ENCODE measurements at places on chromosomes 4 and X. TPM values are rescaled to one million over a fixed set of nuclear protein-coding genes. Genes with fewer than 3 reads are reported as not detected.

- H3K4me3 ChIP-seq, result no peak overlapping the region
- no peak for DNase-seq
- H3K27ac ChIP-seq, result no peak overlapping the region
- H3K36me3 ChIP-seq, result no peaks in the 10 kb centered on the region
- H3K4me1 ChIP-seq, result no peaks in the 10 kb centered on the region
These were observed 88.5 kb downstream of the HADH start for GRCh38 chr4:108078024-108078733.

DNA sequence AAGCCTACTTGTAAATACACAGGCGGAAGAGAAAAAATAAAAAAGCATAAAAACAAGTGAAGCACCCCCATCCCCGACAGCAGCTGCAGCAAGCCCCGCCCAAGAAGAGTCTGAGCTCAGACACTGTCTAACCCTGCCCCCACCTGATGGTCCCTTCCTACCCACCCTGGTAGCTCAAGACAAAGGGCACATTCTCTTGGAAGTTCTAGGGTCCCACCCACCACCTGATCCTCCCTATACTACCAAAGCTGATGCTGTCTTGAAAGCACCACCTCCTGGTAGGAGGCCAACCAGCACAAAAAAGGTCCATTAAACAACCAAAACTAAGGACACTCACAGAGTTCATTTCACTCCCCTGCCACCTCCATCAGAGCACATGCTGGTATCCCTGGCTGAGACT is 308.2 kb downstream of the KLHL13 start:
- no peaks in the 10 kb centered on the region for H3K27me3 ChIP-seq
- no peaks in the 10 kb centered on the region for H3K36me3 ChIP-seq
- H3K27ac ChIP-seq, result no peak overlapping the region
- H3K4me3 ChIP-seq, result no peak overlapping the region
- DNase-seq, result no peak

- no peaks in the 10 kb centered on the region for H3K36me3 ChIP-seq
- H3K27ac ChIP-seq, result no peak overlapping the region
- no peaks in the 10 kb centered on the region for H3K4me1 ChIP-seq
- no peak for DNase-seq
- H3K4me3 ChIP-seq, result no peak overlapping the region
These were observed 22.5 kb downstream of the HNRNPH2 start for GRCh38 chrX:101430457-101431078.

- H3K27ac ChIP-seq, result no peak overlapping the region
- no peak for DNase-seq
- no peaks in the 10 kb centered on the region for H3K27me3 ChIP-seq
- peaks cover 3% of the 10 kb centered on the region for H3K36me3 ChIP-seq
- H3K4me1 ChIP-seq, result peaks cover 20% of the 10 kb centered on the region
- no peak overlapping the region for H3K4me3 ChIP-seq
These were observed 62.8 kb downstream of the DHX15 start for GRCh38 chr4:24521544-24521943.

- H3K36me3 ChIP-seq, result no peaks in the 10 kb centered on the region
- H3K27ac ChIP-seq, result no peak overlapping the region
- DNase-seq, result peak; percentile 33
- no peak overlapping the region for H3K4me3 ChIP-seq
- H3K4me1 ChIP-seq, result no peaks in the 10 kb centered on the region
These were observed 13.7 kb upstream of the PIGA start for GRCh38 chrX:15349046-15349445.

DNA sequence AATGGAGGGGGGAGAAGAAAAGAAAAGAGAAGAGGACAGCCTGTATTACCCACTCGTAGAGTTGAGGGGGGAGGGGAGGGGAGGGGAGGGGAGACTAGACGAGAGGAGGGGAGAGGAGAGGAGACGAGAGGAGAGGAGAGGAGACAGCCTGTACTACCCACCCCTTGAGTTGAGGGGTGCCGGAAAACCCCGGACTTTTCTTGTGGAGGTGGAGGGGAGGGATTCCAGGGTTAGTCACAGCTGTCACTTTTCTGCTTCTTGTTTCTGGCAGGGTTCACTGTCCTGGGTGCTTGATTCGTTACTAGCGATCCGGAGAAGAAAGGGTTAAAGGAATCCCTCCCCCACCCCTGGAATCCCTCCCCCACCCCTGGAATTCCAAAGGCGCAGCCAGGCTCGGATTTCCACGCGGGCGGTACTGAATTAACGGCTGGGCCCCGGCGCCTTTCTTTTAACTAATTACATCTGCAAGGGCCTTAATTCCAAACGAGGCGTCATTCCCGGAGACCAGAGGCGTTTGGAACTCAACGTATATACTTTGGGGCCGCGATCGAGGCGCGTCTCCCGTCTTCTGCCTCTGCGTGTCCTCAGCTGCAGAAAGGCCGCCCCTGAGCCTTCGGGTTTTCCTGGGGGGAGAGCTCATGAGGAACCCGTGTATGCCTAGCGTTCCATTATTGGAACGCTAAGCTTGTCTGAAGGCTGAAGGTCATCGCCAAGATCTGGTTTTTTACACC is 20.1 kb upstream of the CSF2RA start:
- no peak for DNase-seq
- no peaks in the 10 kb centered on the region for H3K27me3 ChIP-seq
- no peaks in the 10 kb centered on the region for H3K36me3 ChIP-seq
- peaks cover 4% of the 10 kb centered on the region for H3K4me1 ChIP-seq

DNA sequence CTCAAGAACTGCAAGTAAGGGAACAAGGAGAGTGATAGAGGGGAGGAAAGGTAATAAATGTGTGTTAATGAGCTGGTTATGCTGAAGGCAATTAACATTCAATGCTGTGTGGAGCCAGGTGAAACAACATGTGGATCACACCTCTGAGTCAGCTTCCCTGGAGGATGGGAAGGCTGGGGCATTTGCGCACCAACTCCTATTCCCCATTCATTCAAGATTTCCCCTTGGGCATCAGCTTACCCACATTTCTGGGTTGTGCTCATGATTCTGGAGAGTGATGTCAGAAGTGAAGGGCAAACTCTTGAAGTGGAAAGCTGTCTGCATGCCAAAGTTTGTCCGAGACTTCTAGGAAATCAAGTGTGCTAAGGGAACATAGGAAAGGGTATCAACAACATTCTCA is 461.4 kb downstream of the MID1IP1 start:
- no peaks in the 10 kb centered on the region for H3K27me3 ChIP-seq
- no peaks in the 10 kb centered on the region for H3K36me3 ChIP-seq
- H3K4me3 ChIP-seq, result no peak overlapping the region
- no peak for DNase-seq

DNA sequence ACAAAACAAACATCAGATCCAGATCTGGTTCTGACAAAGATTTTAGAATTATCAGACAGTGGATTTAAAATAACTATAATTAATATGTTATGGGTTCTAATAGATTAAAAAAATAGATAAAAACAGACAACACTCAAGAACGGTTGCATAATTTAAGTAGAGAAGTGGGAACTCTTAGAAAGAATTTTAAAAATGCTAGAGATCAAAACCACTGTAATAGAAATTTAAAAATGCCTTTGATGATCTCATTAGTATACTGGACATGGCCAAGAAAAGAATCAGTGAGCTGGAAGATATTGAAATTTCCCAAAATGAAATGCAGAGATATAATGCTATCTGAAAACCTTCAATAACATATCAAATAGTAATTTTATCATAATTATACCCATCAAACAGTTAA is 28.3 kb upstream of the DYNLT3 start:
- H3K4me3 ChIP-seq, result no peak overlapping the region
- H3K36me3 ChIP-seq, result no peaks in the 10 kb centered on the region
- no peak for DNase-seq
- H3K27ac ChIP-seq, result no peak overlapping the region
- no peaks in the 10 kb centered on the region for H3K27me3 ChIP-seq

DNA sequence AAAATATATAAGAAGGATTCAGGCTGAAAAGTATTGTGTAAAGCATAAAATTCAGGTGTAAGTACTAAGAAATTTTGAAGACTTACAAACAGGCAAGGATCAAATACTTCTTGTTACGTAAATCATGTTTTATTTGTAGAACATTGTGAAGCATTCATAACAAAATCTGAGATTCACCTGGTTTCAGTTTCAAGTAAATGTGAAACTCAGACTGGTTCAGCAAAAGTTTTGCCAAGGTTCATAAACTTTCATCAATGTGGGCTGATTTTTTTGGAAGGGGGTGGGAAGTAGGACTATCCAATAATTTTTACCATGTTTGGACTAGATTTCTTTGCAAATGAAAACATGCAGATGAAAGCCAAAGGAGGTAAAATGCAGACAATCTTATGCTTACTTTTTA is 527.7 kb downstream of the ANKRD50 start:
- no peak overlapping the region for H3K27ac ChIP-seq
- H3K36me3 ChIP-seq, result no peaks in the 10 kb centered on the region
- DNase-seq, result no peak
- no peaks in the 10 kb centered on the region for H3K27me3 ChIP-seq

GRCh38 chr4:88630756-88631155 is 38.5 kb downstream of the HERC3 start:
- no peaks in the 10 kb centered on the region for H3K27me3 ChIP-seq
- H3K27ac ChIP-seq, result no peak overlapping the region
- no peak overlapping the region for H3K4me3 ChIP-seq
- H3K4me1 ChIP-seq, result no peaks in the 10 kb centered on the region
- no peaks in the 10 kb centered on the region for H3K36me3 ChIP-seq

GRCh38 chr4:147589586-147589985 is 27.6 kb upstream of the TMEM184C start:
- H3K4me1 ChIP-seq, result no peaks in the 10 kb centered on the region
- H3K4me3 ChIP-seq, result no peak overlapping the region
- no peak overlapping the region for H3K27ac ChIP-seq
- no peaks in the 10 kb centered on the region for H3K27me3 ChIP-seq
- H3K36me3 ChIP-seq, result no peaks in the 10 kb centered on the region

- H3K36me3 ChIP-seq, result peaks cover 6% of the 10 kb centered on the region
- no peaks in the 10 kb centered on the region for H3K4me1 ChIP-seq
These were observed 66.3 kb upstream of the FTHL17 start for GRCh38 chrX:31138124-31138523.

GRCh38 chr4:72496119-72496518 is 72.9 kb downstream of the ADAMTS3 start:
- no peak overlapping the region for H3K4me3 ChIP-seq
- no peak for DNase-seq

GRCh38 chr4:23746672-23747071 is 143.2 kb downstream of the PPARGC1A start:
- no peak overlapping the region for H3K4me3 ChIP-seq
- H3K4me1 ChIP-seq, result no peaks in the 10 kb centered on the region
- H3K36me3 ChIP-seq, result no peaks in the 10 kb centered on the region
- no peak overlapping the region for H3K27ac ChIP-seq
- no peaks in the 10 kb centered on the region for H3K27me3 ChIP-seq

DNA sequence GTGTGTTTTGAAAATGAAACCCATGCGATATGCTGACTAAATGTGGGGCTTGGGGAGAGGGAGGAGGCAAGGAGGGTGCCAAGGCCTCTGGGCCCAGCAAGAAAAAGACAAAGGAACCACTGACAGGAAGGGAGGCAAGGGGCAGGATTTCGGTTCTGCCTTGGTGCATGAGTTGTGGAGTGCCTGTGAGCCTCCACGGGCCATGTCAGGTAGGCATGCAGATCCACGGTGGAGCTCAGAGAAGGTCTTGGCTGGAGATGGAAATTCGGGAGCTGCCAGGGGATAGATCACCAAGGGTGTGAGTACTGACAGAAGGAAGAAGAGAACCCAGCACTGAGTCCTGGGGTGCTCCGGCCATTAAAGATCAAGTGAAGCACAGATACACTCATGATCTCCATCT is 4.1 kb downstream of the EVC2 start:
- H3K4me1 ChIP-seq, result peaks cover 7% of the 10 kb centered on the region
- no peaks in the 10 kb centered on the region for H3K36me3 ChIP-seq
- H3K27ac ChIP-seq, result no peak overlapping the region
- H3K4me3 ChIP-seq, result no peak overlapping the region

- H3K4me1 ChIP-seq, result no peaks in the 10 kb centered on the region
- no peak overlapping the region for H3K4me3 ChIP-seq
These were observed 95.9 kb upstream of the TAPT1 start for GRCh38 chr4:16322183-16322582.

- no peaks in the 10 kb centered on the region for H3K27me3 ChIP-seq
- no peak for DNase-seq
- H3K4me3 ChIP-seq, result no peak overlapping the region
These were observed 54.8 kb upstream of the DCLK2 start for GRCh38 chr4:150023489-150023888.

GRCh38 chrX:100829730-100830129 is 9.5 kb downstream of the CSTF2 start:
- no peaks in the 10 kb centered on the region for H3K36me3 ChIP-seq
- no peak for DNase-seq
- H3K4me1 ChIP-seq, result no peaks in the 10 kb centered on the region
- no peak overlapping the region for H3K4me3 ChIP-seq

GRCh38 chr4:138310498-138310897 is 68.3 kb upstream of the SLC7A11 start:
- no peak overlapping the region for H3K4me3 ChIP-seq
- no peaks in the 10 kb centered on the region for H3K4me1 ChIP-seq
- H3K27ac ChIP-seq, result no peak overlapping the region
- H3K36me3 ChIP-seq, result no peaks in the 10 kb centered on the region
- no peak for DNase-seq
- no peaks in the 10 kb centered on the region for H3K27me3 ChIP-seq

DNA sequence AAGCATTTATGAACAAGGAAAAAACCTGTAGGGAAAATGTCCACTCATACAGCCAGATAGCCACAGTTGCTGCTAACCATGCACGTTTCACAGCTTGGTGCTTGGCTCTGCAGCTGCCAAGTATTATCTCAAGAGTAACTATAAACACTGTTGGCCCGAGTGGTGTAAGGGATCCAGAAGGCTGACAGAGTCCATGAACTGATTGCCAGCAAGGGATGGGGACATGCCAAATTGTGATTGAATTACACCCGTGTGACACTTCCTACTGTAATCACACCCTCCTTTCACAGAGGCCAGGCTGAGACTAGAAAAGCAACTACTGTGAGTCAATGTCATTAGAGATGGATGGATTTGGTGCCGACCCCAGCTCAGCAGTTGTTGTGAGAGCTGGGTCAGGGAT is 223.9 kb upstream of the ANKRD50 start:
- peak overlapping the region; percentile 25 for H3K27ac ChIP-seq
- no peak overlapping the region for H3K4me3 ChIP-seq
- DNase-seq, result no peak
- no peaks in the 10 kb centered on the region for H3K36me3 ChIP-seq
- peaks cover 21% of the 10 kb centered on the region for H3K4me1 ChIP-seq

GRCh38 chr4:134798573-134798972 is 597.0 kb upstream of the PABPC4L start:
- no peaks in the 10 kb centered on the region for H3K27me3 ChIP-seq
- no peak overlapping the region for H3K27ac ChIP-seq

- no peaks in the 10 kb centered on the region for H3K4me1 ChIP-seq
- H3K4me3 ChIP-seq, result no peak overlapping the region
- no peaks in the 10 kb centered on the region for H3K36me3 ChIP-seq
- H3K27me3 ChIP-seq, result no peaks in the 10 kb centered on the region
- DNase-seq, result no peak
These were observed 324.9 kb downstream of the NAF1 start for GRCh38 chr4:162841753-162842152.

The UNC5C gene
- total RNA-seq, result 0.40 TPM

The KLHL5 gene
- total RNA-seq, result 9.8 TPM

The RPA4 gene
- total RNA-seq, result 0.37 TPM

The POU3F4 gene
- total RNA-seq, result not detected

The SLC9B2 gene
- total RNA-seq, result 3.7 TPM

The NHSL2 gene
- total RNA-seq, result 3.9 TPM

The NSUN7 gene
- total RNA-seq, result 6.2 TPM

The TMEM35A gene
- total RNA-seq, result 0.15 TPM

All from pancreas (tissue), 10 donors.